SIG-M5 (cell line): ENCODE measurements at places on chromosomes 3 and 15.

DNA sequence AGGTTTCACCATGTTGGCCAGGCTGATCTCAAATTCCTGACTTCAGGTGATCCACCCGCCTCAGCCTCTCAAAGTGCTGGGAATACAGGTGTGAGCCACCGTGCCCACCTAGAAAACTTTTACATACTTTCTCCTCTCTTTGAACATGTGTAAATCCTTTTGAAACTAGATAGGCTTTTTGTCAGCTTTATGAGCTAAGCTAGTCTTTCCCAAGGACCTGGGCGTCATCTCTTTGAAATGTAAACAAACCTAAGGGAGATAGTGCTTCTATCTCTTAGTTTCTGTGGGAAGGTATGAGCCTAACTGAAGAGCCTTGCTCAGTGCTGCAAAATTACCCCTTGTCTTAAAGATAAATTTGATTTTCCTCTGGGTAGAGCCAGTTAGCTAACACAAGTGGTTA is 4.8 kb downstream of the CX3CR1 start:
- no peak for DNase-seq

- no peak for DNase-seq
These were observed 31.1 kb downstream of the TPM1 start for GRCh38 chr15:63073497-63074172.

GRCh38 chr15:25056484-25057425 is 102.0 kb downstream of the SNRPN start:
- DNase-seq = no peak

DNA sequence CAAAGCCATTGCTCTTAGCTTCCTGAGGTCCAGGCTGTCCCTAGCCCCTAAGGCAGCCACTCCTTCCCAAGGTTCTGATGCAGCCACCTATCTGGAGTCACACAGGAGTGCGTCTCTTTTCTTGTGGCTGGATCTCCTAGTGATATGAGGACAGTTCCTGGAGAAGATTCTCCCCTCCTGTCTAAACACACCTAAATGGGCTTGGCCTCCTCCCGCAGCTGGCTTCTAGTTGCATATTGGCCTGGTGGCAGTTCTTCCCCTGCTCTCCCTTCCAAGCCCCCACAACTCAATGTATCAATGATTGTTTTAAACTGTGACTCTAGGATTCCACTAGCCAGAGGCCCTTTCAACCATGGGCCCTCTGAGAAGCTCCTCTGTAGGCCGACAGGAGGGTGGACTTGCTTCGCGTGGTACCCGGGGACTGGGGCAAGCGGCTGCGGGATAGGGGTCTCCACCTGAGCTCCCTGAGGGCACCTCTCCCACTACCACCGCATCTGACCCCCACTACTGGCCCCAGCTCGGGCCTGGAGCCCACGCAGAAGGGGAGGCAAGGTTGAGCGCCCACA is 1.4 kb downstream of the ITGA11 start:
- DNase-seq = no peak

DNA sequence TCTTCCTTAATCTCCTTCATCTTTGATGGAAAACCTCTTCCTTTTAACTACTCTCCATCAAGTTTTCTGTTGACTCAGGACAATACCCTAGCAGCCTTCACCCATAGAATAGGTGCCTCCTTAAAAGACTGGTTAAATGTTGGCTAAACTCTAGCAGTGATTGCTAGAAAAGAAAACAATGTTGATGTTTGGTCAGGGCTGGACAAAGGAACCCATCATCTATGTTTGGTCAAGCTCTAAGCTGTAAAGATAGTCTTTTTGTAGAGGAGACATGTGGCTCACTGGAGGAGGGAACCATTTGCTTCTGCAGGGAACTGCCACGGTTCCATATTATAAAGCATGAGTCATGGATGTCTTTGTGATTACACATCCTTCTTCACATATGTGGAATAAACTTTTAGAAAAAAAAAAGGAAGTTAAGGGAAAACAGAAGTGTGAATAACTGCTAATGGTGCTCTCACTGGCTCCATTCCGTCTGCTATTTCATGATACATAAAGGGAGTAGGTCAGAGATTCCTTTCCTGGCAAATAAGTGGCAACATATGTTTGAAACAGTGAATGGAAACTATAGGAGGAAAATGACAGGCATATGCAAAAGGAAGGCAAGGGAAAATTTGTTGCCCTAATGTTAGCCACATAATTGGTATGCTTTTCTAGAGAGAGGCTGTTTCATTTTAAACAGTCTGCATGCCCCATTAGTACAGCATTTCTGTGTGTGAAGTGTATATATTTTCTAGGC is 78.2 kb downstream of the CMSS1 start:
- peak; percentile 91 for DNase-seq

DNA sequence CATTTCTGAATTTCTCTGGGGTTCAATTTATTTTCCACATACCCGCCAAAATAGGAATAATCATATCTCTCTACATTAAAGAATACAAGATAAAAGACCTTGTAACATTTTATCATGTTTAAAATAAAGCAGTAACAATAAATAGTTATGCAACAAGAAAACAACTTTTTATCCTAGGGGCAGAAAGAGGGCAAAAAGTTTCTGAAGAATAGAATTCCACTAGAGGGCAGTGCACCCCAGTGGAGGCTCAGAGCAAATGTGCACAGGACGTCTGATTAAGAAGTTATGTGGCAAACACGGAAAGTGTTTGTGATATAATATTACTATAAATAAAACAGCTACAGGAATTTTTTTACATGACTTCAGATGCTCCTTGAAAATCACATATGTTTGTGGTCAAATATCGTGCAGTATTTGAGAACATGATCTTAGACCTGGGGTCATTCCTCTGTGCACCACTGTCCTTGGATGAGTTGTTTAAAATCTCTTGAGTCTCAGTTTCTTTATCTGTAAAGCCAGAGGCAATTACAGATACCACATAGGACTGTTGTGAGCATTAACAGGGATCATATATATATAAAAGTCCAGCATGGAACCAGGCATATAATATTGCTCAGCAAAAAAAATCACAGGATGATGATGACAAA is 13.2 kb upstream of the PIK3R4 start:
- DNase-seq = peak; percentile 7

GRCh38 chr3:156632601-156633000 is 41.8 kb upstream of the TIPARP start:
- no peak for DNase-seq

DNA sequence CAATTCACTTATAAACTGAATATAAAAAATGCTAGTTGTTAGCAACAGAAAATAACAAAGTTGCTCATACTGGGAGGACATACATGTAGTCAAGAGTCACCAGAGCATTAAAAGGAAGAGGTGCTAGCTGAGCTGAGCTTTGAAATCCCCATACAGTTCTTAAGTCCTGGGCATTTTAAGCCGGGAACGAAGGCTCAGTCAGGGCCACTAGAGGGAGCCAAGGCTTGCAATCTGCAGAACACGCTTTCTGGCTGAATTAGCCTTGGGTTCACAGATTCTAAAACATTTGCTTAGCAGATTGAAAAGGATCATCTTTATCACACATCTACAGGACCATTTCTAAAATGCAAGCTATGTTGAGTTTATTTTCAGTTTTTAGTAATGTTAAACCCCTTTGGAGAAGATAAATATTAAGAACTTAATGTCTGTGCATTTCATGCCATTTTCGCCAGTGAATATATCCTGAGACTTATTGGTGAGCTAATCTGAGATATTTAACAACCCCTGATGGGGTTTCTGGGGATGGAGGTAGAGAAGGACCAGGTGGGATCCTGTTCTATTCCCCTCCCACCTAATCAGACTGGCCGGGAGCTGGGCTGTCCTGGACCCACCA is 26.3 kb upstream of the MNS1 start:
- no peak for DNase-seq

GRCh38 chr15:71495398-71495780 is 315.0 kb upstream of the NR2E3 start:
- DNase-seq = no peak

DNA sequence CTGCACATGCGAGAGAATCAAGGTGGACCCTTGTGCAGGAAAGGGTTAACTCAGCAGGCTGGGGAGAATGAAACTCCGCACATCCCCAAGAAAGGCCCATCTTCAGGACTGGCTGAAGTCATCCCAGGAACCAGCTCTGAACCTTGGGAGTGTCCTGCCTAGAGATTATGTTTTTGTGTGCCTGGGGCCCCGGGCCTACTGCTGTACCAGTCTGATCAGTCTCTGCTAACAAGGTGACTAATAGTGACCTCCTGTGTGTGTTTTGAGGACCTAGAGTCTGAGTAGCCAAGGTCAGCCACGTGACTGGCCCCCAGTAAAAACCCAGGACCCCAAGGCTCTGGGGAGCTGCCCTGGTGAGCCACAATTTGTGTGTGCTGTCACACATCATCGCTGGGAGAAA is 58.2 kb downstream of the CYFIP1 start:
- DNase-seq = no peak

DNA sequence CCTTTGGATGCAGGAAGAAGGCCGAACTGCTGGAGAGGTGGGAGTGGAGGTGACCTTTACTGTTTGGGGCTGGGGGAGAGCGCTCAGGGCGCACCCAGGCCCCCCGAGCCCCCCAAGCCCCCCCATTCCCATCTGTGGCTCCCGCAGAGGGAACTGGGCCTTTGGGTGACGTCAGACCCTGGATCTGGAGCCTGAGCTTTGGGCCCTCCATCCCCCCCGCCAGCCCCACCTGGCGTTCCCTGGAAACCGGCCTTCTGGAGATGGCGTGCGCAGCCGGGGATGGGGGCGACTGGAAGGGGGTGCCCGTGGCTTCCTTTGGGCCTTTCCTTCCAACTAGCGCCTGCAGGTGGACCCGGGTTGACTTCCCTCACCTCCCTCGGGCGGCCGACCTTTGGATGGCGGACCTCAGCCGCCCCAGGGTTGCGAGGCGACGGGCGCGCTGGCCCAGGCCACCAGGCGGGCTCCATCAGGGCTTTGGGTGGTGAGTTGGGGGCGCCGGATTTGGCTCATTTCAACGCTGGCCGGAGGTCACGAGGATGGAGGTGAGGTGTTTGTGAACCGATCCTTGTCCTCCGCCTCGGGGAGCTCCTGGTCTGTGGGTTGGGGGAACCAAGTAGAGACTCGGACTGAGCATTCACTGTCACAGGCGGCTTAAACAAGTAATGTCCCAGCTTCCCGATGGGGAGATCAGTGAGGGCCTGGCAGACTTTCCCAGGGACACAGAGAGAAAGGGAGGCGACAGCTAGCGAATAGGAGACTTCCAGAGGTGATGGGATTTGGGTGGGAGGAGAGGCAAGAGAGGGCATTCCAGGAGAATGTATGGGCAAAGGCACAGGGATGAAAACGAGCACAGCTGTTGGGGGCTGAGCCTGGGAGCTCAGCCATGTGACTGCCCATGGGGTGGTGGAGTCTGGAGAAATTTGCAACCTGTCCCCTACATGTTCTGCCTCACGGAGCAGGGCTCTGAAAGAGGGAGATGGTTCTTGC is 709 bp downstream of the SCAMP5 start:
- DNase-seq = no peak

DNA sequence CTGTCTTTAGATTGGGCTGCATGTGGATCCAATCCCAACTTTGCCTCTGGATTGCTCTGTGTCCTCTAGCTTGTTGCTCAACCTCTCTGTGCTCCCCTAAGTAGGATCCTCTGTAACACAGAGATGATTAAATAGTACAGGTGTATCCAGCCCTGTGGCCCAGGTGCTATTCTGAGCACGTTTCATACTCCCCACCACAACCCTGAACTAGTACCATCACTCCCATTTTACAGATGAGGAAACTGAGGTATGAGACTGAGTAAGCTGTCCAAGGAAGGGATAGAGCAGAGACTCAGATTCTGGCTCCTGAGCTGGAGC is 7.2 kb downstream of the ISG20 start:
- DNase-seq = no peak

DNA sequence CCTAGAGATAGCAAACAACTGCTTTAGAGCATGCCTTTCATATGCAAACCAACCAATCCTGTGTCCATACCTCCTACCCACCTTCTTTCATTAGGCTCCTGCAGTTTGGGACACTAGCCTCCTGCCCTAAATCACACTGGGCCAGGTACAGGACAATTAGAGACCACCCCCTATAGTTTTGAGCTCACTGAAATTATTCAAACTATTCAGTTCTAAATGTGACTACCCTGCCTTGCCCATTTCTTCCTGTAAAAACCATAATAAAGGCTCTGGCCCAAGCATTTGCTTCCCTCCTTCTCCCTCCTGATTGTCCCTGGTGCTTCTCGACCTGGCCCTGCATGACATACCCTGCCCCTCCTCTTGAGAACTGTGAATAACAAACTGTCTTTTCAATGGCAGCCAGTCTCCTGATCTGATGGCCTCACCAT is 31.4 kb upstream of the LRIG1 start:
- no peak for DNase-seq

GRCh38 chr3:188053036-188053340 is 101.0 kb upstream of the LPP start:
- no peak for DNase-seq

DNA sequence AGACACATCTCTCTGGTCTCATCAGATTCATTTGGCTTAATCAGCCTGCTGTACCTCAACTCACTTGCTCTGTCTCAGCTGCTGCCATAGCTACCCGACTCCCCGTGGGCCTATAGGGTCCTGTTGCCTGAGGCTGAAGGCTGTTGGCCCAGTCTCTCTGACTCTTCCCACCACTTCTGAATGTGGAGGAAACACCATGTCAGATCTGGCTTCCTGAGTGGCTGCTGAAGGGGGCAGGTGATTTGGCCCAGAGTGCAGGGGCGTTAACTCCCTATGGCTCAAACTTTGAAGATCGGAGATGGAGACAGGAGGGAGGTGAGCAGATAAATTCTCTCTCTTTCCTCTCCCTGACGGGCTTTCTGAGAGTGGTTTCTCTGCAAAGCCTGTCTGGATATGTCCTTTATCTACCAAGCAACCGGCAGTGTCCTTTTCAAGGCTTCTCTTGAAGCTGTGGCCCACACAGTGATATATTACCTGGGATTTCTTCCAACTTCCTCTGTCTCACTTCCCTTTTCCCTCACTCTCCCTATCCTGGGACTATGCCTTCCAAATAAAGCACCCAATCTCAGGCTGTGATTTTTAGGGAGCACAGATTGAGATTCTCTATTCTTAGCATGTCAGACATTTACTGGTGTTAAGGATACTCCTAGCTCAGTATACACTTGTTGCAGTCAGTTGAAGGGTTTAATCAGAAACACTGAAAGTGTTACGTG is 334.9 kb upstream of the TBC1D5 start:
- DNase-seq = no peak

DNA sequence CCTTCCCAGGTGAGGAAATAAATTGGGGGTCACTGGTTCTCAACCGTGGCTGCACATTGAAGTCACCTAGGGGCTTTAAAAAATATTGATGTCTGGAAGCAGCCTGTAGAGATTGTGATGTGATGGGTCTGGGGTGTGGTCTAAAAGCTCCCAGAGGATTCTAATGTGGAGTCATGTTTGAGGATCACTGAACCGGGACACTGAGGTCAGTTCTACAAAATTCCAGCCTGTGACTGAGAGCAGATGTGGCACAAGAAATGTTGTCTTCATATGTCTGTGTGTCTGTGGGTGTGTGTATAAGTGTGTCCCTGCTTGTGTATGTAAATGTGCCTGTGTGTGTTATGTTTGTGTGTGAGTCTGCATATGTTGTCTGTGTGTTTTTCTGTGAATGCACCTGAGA is 79.9 kb downstream of the TLE3 start:
- DNase-seq = no peak
